ENCODE measurements at places on chromosomes 4 and X. TPM values are rescaled to one million over a fixed set of nuclear protein-coding genes. Genes with fewer than 3 reads are reported as not detected.

GRCh38 chr4:87055311-87055710, 120.5 kb downstream of the AFF1 start:
- no peak for ATAC-seq

DNA sequence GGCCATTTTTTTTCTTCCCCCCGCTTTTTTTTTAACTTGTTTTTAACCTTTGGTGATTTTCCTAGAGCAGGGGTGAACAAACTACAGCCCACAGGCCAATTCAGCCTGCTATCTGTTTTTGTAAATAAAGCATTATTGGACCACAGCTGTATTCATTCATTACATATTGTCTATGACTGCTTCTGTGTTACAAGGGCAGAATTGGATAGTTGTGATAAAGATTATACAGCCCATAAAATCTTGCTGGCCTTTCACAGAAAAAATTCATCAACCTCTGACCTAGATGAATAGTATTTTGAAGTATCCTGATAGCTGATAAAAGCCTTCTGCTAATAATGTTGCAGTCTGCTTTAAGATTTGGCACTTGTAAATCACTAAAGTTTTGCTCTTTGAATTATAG, 63.4 kb downstream of the SMAD1 start:
- no peak for ATAC-seq

GRCh38 chr4:186904101-186904500, 180.4 kb upstream of the FAT1 start:
- ATAC-seq: no peak

Gene NDUFB11
- total RNA-seq: 94.4 TPM

Gene THAP9
- total RNA-seq: 1.9 TPM

Gene FOXR2
- total RNA-seq: not detected

Data from activated T-helper 17 cell treated with anti-CD3 and anti-CD28 coated beads, Interleukin-2, amount 50 U/mL, for 72 hours (primary cell).